ENCODE measurements at places on chromosomes 6 and 20.

DNA sequence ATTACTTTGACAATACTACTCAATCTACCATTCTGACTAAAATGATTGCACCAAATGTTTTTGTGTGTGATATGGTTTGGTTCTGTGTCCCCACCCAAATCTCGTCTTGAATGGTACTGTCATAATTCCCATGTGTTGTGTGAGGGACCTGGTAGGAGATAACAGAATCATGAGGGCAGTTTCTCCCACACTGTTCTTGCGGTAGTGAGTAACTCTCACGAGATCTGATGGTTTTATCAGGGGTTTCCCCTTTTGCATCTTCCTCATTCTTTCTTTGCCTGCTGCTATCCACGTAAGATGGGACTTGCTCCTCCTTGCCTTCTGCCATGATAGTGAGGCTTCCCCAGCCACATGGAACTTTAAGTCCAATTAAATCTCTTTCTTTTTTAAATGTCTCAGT, 20.8 kb downstream of the SYCP2 start:
- no peak for ATAC-seq

DNA sequence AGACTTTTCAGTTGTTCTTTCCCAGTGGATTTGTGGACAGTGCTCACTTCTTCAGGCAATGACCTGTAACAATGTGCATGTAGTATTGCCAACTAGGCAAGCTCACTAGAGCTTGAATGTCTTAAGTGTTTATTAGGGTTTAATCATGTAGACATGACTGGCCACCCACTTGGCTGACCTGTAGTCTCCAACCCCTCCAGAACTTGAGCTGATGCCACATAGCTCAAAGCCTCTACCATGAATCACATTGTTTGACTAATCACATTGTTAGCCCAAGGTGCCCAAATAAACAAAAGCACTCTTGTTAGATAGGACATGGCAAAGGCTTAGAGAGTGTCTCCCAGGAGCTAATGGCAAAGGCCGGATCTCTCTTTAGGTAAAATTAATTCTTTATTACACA, 272.7 kb downstream of the GRIK2 start:
- no peak for ATAC-seq

DNA sequence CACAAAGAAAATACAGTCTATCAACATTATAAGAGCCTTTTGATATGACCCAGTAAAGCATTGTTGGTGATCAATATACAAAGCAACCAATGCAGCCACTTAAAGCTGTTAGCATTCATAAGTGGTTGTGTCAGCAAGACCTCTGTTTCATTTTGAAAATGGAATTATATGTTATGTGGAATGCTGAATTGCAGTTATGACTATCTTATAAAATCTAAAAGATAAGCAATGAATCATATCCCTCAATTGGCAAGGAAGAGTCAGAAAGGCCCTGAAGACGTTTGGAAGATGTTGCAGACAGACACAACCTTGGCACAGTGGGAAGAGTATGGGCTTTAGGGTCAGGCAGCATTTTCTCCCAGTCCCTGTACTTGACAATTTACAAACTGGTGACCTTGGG, 93.8 kb upstream of the RNF217 start:
- no peak for ATAC-seq

DNA sequence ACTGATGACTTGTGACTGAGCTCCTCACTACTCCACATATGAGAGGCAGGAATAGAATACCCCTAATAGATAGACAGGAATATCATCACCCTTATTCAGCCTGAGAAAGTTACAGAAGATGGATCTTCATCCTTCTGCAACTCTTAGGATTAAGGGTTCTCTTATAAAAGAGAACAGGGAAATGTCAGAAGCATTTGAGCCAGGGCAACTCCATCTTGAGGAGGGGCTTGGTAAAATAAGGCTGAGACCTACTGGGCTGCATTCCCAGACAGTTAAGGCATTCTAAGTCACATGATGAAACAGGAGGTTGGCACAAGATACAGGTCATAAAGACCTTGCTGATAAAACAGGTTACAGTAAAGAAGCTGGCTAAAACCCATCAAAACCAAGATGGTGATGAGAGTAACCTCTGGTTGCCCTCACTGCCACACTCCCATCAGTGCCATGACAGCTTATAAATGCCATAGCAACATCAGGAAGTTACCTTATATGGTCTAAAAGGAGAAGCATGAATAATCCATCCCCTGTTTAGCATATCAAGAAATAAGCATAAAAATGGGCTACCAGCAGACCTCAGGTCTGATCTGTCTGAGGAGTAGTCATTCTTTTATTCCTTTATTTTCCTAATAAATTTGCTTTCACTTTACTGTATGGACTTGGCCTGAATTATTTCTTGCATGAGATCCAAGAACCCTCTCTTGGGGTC, 97.9 kb downstream of the PLG start:
- ATAC-seq, result no peak

DNA sequence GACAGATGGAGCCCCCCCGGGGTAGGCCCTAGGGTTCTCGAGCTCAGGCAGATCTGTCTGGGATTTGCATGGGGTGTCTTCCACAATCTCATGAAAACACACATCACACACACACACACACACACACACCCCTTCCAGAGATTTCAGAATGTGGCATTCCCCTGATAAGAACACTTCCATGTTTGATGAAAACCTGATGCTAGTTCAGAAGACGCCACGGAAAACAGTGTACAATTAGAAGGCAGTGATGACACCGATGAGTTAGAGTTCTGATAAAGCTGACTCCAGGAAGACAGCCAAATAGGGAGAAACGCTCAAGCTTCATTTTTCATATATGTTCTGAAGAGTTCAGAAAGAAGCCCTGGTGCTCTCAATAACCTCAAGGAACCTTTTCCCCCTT, 438.7 kb upstream of the JARID2 start:
- ATAC-seq, result no peak

Data from motor neuron (in vitro differentiated cells).